ENCODE measurements at places on chromosomes 7 and 10. TPM values are rescaled to one million over a fixed set of nuclear protein-coding genes. Genes with fewer than 3 reads are reported as not detected.

NPC1L1 gene
- 0.10 TPM for total RNA-seq

PDE1C gene
- 12.2 TPM for total RNA-seq

HPSE2 gene
- 5.7 TPM for total RNA-seq

R3HCC1L gene
- total RNA-seq, result 21.0 TPM

ELAPOR2 gene
- total RNA-seq, result 24.5 TPM

NANOS1 gene
- 0.52 TPM for total RNA-seq

TECPR1 gene
- 37.9 TPM for total RNA-seq

Measured in ureter (tissue), 1 donor.